ENCODE measurements at places on chromosomes 12 and 14.

DNA sequence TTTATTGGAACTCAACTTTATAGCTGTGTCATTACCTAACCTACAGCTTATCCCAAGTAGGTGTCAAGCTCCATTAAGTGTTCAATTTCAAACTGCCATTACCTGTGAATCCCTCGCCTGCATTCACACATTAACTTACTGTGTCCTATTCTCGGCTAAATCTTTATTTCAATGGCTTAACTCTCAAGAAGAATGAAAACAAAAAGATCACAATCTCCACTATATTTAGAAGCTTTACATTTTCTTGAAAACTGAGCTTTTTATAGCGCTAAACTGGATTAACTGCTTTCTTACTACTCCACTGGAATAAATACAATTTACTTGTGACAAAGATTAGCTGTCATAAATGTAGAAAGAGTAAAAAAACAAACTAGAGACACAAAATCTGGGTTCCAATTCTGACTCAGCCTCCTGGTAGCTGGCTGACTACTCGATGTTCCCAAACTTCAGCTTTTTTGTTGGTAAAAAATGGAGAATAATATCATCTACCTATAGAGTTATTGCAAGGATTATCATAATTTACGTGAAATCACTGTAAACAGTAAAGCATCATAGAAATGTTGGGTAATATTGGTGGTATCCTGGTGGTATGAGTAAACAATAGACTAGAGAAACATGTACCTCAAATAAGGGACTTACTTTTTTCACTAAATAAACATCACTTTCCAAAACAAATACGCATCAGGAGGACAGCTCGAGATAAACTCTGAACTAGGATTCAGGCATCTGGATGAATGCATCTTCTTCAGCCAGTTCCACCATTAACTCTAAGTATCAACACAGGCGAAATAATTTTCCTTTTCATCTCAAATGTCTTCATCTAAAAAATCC lies 1.7 kb downstream of the RALGAPA1 start:
- no peak for DNase-seq

- DNase-seq, result no peak
These were observed 48.0 kb downstream of the IRAK3 start for GRCh38 chr12:66236969-66237368.

DNA sequence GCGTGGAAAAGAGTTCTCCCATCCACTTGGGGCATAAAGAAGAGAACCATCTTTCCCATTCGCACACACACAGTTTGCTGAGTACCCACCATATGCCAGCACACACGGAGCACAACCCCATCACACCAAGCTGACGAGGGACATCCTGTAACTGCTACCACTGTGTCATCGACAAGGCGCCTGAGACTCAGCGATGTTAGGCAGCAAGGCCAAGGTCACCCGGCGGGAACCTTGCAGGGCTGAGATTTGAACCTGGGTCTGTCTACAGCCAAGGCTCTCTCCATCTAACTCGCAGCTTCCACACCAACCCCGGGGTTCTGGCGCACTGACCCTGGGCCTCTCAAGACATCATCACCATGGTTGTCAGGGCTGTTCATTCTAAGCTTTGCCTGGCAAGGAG lies 60.0 kb downstream of the CCDC85C start:
- no peak for DNase-seq

GRCh38 chr14:59677771-59678231 lies 101.2 kb upstream of the CCDC175 start:
- DNase-seq, result no peak

Measured in NCI-H460 (cell line).